ENCODE measurements at places on chromosomes 5 and 9.

GRCh38 chr5:14516901-14517300 lies 64.7 kb upstream of the OTULINL start:
- no peak overlapping the region for H3K4me3 ChIP-seq
- no peaks in the 10 kb centered on the region for H3K4me1 ChIP-seq
- H3K27ac ChIP-seq: no peak overlapping the region
- no peaks in the 10 kb centered on the region for H3K27me3 ChIP-seq

DNA sequence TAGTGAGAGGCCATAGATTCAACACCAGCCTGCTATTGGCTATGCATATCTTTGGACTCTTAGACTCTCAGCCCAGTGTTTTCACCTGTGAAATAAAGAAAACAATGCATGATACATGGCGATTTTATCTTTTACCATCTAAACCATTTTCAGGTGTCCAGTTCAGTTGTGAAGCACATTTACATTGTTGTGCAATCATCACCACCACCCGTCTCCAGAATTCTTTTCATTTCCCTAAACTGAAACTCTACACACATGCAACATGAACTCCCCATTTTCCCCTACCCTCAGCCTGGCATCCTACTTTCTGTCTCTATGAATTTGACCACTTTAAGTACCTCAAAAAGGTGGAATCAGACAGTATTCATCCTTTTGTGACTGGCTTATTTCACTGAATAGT lies 420.6 kb downstream of the MED10 start:
- H3K4me3 ChIP-seq: no peak overlapping the region
- no peak for DNase-seq
- H3K4me1 ChIP-seq: no peaks in the 10 kb centered on the region
- no peaks in the 10 kb centered on the region for H3K27me3 ChIP-seq
- H3K36me3 ChIP-seq: no peaks in the 10 kb centered on the region

DNA sequence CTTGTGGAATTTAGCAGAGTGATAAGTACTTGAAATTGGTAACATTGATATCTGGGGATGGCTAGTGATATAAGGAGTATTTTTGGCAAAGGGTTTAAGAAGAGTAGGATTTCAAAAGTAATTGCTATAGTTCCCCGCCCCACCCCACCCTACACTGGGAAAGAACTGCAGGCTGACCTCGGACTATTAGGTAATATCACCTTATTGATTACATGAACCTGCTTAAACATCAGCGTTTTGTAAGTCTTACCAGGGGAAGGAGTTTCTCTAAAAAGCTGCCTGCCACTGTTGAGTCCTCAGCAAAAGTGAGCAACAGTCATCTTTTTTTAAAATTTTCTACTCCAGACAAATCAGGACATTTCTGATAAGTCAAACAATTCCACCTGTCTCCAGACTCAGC lies 337.3 kb downstream of the DTWD2 start:
- H3K4me3 ChIP-seq: no peak overlapping the region
- no peaks in the 10 kb centered on the region for H3K36me3 ChIP-seq
- DNase-seq: no peak
- H3K27ac ChIP-seq: no peak overlapping the region
- H3K27me3 ChIP-seq: no peaks in the 10 kb centered on the region
- H3K4me1 ChIP-seq: peaks cover 18% of the 10 kb centered on the region

DNA sequence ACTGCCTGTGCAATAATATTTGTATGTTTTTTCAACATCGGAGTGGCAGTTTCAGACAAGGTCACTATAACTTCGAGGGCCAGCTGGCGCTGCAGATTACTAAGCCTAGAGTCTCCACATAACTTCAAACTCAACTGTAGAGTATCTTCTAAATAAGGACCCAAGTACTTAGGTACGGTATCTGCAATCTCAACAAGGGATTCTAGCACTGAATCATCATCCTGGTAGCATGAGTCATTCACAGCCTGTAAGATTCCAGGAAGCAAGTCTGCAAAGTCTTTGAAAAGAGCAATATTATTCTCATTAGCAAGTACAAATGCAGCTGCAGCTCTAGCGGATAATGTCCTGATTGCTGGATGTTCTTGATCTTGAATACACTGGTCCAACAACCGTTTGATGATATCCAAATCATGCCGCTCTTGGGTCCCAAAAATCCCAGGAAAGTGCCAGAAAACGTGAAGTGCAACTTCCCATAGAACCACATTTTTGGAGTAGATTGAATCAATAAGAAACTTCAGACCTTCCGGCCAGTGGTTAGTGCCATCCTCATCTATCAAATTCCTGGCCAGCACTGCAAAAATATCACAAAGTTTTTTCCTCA lies 654 bp downstream of the RANBP6 start:
- H3K4me3 ChIP-seq: peak overlapping the region; percentile 34
- no peaks in the 10 kb centered on the region for H3K27me3 ChIP-seq
- DNase-seq: no peak
- no peaks in the 10 kb centered on the region for H3K36me3 ChIP-seq
- H3K4me1 ChIP-seq: peaks cover 12% of the 10 kb centered on the region
- peak overlapping the region; percentile 86 for H3K27ac ChIP-seq

DNA sequence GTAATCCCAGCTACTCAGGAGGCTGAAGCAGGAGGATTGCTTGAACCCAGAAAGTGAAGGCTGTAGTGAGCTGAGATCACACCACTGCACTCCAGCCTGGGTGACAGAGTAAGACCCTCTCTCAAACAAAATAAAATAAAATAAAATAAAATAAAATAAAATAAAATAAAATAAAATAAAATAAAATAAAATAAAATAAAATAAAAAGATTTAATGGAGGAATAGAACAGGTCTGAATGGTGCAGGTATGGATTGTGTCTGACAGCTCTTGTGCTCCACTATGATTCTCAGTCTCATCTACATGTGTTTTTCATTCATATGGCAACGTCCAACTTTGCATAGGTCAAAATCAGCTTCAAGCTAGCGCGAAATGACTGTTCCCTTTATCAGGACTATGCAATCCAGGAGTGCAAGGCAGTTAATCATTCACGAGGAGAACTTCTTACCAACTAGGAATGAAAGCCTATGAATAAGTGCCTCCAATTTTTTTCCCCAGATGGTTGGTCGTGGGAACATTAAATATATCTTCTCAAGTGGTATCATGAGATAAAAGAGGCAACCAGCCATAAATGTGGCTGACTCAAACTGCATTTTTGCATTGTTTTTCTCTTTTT lies 1392.3 kb upstream of the CDH9 start:
- no peaks in the 10 kb centered on the region for H3K4me1 ChIP-seq
- H3K4me3 ChIP-seq: no peak overlapping the region
- DNase-seq: no peak
- no peak overlapping the region for H3K27ac ChIP-seq
- H3K27me3 ChIP-seq: no peaks in the 10 kb centered on the region

Measured in thyroid gland (tissue), 4 donors.